ENCODE measurements at places on chromosomes 6 and 20. TPM values are rescaled to one million over a fixed set of nuclear protein-coding genes. Genes with fewer than 3 reads are reported as not detected.

AVP gene
- total RNA-seq: not detected

F13A1 gene
- 160 TPM for total RNA-seq

MAS1 gene
- total RNA-seq: 0.12 TPM

MKKS gene
- 12.0 TPM for total RNA-seq

NECAB3 gene
- total RNA-seq: 26.1 TPM

RGS17 gene
- 3.2 TPM for total RNA-seq

ISM1 gene
- total RNA-seq: 94.9 TPM

SNX9 gene
- 95.5 TPM for total RNA-seq

PAK5 gene
- total RNA-seq: 0.19 TPM

ECT2L gene
- total RNA-seq: 0.30 TPM

PHACTR3 gene
- 0.27 TPM for total RNA-seq

MRPS10 gene
- total RNA-seq: 20.2 TPM

USP49 gene
- total RNA-seq: 2.3 TPM

PRRT1 gene
- total RNA-seq: 7.0 TPM

CLVS2 gene
- total RNA-seq: 0.03 TPM

PXDC1 gene
- total RNA-seq: 110 TPM

Data from aorta (tissue), 5 donors.